Naive thymus-derived CD8-positive, alpha-beta T cell (primary cell): ENCODE measurements at places on chromosomes 6 and 20. TPM values are rescaled to one million over a fixed set of nuclear protein-coding genes. Genes with fewer than 3 reads are reported as not detected.

The CST4 gene
- total RNA-seq: not detected

The CST9L gene
- total RNA-seq: not detected

DNA sequence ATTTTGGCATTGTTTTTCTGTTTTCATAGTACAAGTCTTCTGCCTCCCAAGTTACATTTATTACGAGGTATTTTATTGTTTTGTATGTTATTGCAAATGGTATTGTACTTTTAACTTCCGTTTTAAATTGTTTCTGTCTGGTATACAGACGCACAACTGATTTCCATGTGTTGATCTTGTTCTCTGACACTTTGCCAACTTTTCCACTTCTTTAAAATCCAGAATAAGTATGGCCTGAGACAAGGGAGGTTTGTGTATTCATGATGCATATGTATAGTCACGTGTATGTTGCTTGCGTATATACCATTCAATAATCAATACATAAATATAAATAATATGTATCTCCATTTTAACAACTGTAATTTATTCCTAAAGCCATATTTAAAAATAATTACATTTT, 41.2 kb downstream of the THBS2 start:
- no peak overlapping the region for H3K27ac ChIP-seq
- H3K4me3 ChIP-seq: no peak overlapping the region
- H3K4me1 ChIP-seq: peaks cover 25% of the 10 kb centered on the region
- H3K27me3 ChIP-seq: no peaks in the 10 kb centered on the region
- H3K36me3 ChIP-seq: no peaks in the 10 kb centered on the region

- H3K27ac ChIP-seq: no peak overlapping the region
- peaks cover 1% of the 10 kb centered on the region for H3K4me1 ChIP-seq
- no peak overlapping the region for H3K4me3 ChIP-seq
- no peaks in the 10 kb centered on the region for H3K36me3 ChIP-seq
- no peak for DNase-seq
Observed at GRCh38 chr6:33934731-33935270, 131.0 kb upstream of the MLN start.

- H3K27ac ChIP-seq: no peak overlapping the region
- H3K27me3 ChIP-seq: no peaks in the 10 kb centered on the region
- no peaks in the 10 kb centered on the region for H3K36me3 ChIP-seq
- no peak for DNase-seq
Observed at GRCh38 chr20:11780765-11781369, 136.8 kb upstream of the BTBD3 start.

- no peak overlapping the region for H3K27ac ChIP-seq
- H3K4me1 ChIP-seq: no peaks in the 10 kb centered on the region
- peaks cover 4% of the 10 kb centered on the region for H3K27me3 ChIP-seq
- H3K36me3 ChIP-seq: no peaks in the 10 kb centered on the region
- no peak overlapping the region for H3K4me3 ChIP-seq
Observed at GRCh38 chr6:152496731-152497130, 140.4 kb downstream of the SYNE1 start.

DNA sequence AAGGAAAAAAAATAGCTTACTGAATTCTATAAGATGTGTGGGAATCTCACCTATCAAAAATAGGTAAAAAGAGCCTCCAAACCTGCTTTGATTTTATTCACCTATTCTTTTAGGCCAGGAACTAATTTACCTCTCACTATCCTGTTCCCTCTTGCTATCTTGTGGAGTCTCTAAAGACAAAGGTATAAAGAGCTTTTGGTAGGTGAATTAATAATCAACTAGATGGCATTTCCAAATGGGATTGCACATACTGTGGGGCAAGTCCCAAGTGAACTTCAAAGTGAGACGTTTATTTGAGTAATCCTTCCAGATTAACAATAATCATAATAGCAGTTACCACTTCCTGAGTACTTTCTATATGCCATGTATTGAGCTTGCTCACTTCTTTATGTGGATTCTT, 2.8 kb downstream of the FAM8A1 start:
- peak overlapping the region; percentile 76 for H3K27ac ChIP-seq
- peaks cover 43% of the 10 kb centered on the region for H3K36me3 ChIP-seq
- H3K27me3 ChIP-seq: no peaks in the 10 kb centered on the region
- peaks cover 53% of the 10 kb centered on the region for H3K4me1 ChIP-seq
- no peak for DNase-seq

DNA sequence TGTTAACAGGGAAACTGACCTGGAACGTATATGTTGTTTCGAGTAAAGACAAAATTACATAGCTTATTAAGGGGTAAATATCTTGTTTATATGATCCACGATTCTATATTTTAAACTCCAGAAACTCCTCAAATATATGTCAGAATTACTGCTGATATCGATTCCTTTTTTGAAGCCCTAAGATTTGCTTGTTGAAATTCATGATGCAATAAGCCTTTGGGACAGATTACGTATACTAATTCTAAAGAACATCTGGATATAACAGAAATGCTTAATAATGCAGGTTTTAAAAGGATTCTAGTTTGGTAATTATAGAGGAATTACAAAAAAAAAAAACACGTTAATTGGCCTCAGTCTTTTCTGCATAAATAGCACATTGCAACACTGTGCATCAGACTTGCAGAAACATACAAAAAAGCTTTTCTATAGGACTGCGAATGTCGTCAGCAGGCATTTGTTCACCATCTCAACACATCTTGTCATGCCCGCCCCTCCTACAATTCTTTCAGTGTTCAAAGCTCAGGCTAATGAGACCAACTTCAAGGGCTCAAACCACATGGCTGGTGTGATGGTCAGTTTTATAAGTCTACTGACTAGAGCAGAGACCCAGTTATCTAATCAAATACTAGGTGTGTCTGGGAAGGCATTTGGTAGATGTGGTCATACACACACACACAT, 74.9 kb downstream of the AGPAT4 start:
- H3K4me1 ChIP-seq: peaks cover 2% of the 10 kb centered on the region
- no peaks in the 10 kb centered on the region for H3K27me3 ChIP-seq
- H3K36me3 ChIP-seq: peaks cover 9% of the 10 kb centered on the region
- H3K27ac ChIP-seq: no peak overlapping the region
- H3K4me3 ChIP-seq: no peak overlapping the region
